ENCODE measurements at places on chromosomes 4 and X. TPM values are rescaled to one million over a fixed set of nuclear protein-coding genes. Genes with fewer than 3 reads are reported as not detected.

Gene GJB1
- total RNA-seq: 1.7 TPM

Gene NAP1L5
- total RNA-seq: 3.0 TPM

Gene CPZ
- 6.0 TPM for total RNA-seq

Gene AMTN
- not detected for total RNA-seq

GRCh38 chr4:152394791-152395190 is 141.1 kb downstream of the FBXW7 start:
- no peak overlapping the region for H3K27ac ChIP-seq
- no peak overlapping the region for H3K4me3 ChIP-seq
- no peaks in the 10 kb centered on the region for H3K27me3 ChIP-seq
- no peaks in the 10 kb centered on the region for H3K36me3 ChIP-seq

DNA sequence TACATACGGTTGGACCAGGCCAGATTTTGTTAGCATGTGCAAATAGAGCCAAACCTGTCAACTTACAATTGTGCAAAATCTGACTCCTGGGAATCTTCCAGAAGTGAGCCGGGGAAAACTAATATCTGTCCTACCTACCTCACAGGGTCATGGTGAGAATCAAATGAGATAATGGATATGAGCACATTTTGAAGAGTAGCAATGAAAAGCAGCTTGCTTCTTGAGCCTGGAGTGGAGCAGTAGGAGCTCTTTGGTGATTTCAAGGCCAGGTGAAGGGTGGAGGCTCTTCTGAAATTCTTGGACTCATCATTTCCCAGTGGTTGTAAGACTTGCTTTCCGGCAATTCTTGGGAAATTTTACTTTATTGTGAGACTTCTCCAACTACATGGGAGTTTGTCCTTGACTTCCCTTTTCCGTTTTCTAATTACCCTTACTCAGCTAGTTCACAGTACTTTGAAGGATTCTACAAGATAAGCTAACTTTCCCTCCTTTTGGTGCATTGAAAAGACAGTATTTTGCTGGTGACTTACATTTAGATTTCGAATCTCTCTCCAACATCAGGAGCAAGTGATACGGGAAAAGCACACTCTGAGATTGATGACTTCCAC is 12.2 kb downstream of the PLAC1 start:
- no peaks in the 10 kb centered on the region for H3K27me3 ChIP-seq

DNA sequence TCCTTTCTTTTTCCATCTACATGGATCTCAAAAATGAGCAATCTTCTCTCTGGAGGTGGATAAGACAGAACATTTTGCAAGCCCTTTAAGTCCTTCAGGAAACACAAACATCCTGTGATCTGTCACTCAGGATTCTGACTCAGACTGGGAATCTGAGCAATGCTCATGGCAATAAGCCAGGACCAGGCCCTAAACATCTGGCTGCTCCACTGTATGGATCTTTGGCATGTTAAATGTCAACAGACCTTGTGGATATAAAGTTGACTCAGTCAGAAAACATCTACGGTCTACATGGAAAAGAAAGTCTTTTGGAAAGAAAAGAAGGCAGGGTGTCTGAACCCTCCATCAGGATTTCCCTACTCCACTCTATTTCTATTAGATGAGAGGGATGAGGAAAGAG is 17.8 kb upstream of the CHIC2 start:
- peaks cover 5% of the 10 kb centered on the region for H3K4me1 ChIP-seq
- no peak overlapping the region for H3K4me3 ChIP-seq
- no peak overlapping the region for H3K27ac ChIP-seq
- no peaks in the 10 kb centered on the region for H3K27me3 ChIP-seq
- no peak for DNase-seq

DNA sequence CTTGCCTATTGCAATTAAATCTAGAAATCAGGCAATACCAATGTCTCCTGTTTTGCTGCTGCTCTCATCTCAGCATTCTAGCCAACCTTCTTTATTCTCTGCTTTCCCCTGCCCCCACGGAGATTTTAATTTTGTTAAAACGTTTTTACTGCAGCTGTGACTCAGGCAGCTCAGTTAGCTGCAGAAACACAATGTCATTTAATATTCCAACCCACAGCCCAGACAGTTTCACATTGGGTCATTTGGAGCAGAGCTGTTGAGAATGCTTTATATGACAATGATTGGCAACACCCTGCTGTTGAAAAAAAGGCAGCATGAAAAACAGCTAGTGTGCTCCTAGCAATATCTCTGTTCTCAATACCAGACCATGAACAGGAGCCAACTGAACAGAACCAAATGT is 12.6 kb upstream of the SLC10A4 start:
- no peak overlapping the region for H3K27ac ChIP-seq
- no peaks in the 10 kb centered on the region for H3K27me3 ChIP-seq
- no peak for DNase-seq
- no peaks in the 10 kb centered on the region for H3K36me3 ChIP-seq

DNA sequence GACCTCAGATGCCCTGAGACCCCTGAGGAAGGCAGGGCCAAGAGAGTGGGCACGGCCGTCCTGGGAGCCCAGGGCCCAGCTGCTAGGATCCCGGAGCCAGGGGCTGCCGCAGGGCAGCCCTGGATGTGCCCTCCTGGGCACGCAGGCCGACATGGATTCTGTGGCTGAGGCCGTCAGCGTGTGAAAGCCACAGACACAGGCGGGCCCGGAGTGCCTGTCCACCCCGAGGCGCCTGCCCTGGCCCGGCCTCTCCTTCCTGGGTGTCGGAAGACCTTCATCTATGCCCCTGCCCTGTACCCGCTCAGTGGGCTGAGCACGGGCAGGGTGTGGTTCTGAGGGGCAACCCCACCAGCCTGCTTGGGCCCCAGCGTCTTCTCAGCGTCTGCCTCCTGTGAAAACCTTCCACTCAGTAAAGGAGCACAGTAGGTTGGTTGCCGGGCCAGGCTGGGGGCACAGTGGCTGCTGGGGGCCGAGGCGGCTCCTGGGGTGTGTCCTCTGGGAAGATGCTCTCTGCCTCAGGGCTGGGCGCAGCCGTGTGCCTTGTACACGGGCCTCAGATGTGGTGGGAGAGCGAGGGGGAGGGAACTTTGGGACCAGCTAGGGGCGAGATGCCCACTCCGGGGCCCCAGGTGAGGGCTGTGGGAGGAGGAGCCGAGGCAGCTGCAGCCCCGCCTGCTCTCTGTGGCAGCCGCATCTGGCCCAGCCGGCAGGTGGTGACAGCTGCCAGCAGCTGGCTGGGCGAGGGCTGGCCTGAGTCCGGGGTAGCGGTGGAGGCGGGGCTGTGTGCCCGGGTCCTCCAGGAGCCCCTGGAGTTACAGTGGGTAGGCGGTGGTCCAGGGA is 20.8 kb downstream of the FGFRL1 start:
- H3K27me3 ChIP-seq: peaks cover 46% of the 10 kb centered on the region
- peaks cover 12% of the 10 kb centered on the region for H3K4me1 ChIP-seq
- no peaks in the 10 kb centered on the region for H3K36me3 ChIP-seq

DNA sequence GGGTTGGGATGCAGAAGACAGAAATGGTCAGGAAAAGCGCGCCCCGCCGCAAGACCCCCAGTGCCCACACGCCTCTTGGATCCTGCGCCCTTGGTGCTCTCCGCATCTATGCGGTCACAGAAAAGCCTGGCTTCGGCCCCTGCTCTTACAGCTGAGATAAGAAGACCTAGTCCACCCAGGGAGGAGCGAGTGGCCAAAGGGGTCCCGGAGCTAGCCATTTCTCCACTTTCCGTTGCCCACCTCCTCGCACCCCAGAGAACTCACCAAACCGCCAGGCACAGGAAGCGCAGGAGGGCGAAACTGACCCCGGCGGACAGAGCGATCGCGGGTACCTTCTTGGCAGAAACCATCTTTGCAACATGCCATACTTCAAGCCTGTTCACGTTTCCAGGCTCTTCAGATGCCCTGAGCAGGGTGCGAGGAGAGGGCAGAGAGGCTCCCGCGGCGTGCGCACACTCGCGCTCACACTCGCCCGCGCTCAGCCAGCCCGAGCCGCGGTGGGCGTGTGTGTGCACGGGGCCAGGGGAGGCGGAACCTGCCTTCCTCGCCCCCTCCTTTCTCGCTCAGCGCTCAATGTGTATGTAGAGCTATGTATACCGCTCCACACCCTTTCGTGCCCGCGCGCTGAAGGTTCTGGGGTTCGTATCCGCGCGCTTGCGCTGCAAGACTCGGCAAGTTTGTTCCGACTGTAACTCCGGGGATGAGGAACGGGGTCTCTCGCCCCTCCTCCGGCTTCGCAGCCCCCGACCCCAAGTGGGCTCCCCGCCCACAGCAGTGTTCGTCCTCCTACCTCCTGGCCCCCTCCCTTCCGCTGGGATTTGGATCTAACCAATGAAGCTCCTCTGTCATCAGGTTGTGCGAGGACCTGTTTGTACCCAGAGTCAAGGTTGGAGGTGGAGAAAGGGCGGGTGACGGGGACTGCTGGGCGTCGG is at the start of gene GABRA4:
Gene GABRA4, minus strand, starts transcription at position 507 of the 932 bp plus-strand sequence. Its CDS starts 157 bp downstream, at position 350.
- peaks cover 29% of the 10 kb centered on the region for H3K27me3 ChIP-seq
- H3K4me1 ChIP-seq: peaks cover 11% of the 10 kb centered on the region
- H3K36me3 ChIP-seq: no peaks in the 10 kb centered on the region

- no peaks in the 10 kb centered on the region for H3K27me3 ChIP-seq
- H3K36me3 ChIP-seq: no peaks in the 10 kb centered on the region
- H3K4me1 ChIP-seq: no peaks in the 10 kb centered on the region
- H3K4me3 ChIP-seq: no peak overlapping the region
- DNase-seq: no peak
- H3K27ac ChIP-seq: no peak overlapping the region
Observed at GRCh38 chr4:177455561-177455970, 13.3 kb upstream of the AGA start.

- DNase-seq: no peak
- no peaks in the 10 kb centered on the region for H3K36me3 ChIP-seq
- peaks cover 71% of the 10 kb centered on the region for H3K27me3 ChIP-seq
Observed at GRCh38 chr4:41880840-41881831, 54.1 kb upstream of the TMEM33 start.

DNA sequence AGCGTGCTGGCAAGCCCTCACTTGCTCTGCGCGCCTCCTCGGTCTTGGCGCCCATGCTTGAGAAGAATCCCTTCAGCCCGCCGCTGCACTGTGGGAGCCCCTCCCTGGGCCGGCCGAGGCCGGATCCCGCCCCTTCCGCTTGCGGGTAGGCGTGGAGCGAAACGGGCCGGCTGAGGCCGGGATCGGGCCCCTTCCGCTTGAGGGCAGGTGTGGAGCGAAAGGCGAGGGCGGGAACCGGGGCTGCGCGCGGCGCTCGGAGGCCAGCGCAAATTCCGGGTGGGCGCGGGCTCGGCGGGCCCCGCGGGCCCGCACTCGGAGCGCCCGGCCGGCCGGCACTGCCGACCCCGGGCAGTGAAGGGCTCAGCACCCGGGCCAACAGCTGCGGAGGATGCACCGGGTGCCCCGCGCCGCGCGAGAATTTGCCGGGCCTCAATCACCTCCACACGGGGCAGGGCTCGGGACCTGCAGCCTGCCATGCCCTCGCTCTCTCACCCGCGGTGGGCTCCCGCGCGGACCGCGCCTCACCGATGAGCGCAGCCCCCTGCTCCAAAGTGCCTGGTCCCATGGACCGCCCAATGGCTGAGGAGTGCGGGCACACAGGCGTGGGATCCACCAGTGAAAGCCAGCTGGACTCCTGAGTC is 58.1 kb upstream of the GBA3 start:
- no peaks in the 10 kb centered on the region for H3K4me1 ChIP-seq
- DNase-seq: no peak
- H3K4me3 ChIP-seq: no peak overlapping the region
- H3K36me3 ChIP-seq: no peaks in the 10 kb centered on the region
- H3K27me3 ChIP-seq: no peaks in the 10 kb centered on the region

GRCh38 chr4:146317783-146318182 is 103.4 kb downstream of the REELD1 start:
- H3K4me1 ChIP-seq: no peaks in the 10 kb centered on the region
- no peak overlapping the region for H3K4me3 ChIP-seq

Data from lower lobe of right lung (tissue), 2 donors.